ENCODE measurements at places on chromosomes 16 and 17.

DNA sequence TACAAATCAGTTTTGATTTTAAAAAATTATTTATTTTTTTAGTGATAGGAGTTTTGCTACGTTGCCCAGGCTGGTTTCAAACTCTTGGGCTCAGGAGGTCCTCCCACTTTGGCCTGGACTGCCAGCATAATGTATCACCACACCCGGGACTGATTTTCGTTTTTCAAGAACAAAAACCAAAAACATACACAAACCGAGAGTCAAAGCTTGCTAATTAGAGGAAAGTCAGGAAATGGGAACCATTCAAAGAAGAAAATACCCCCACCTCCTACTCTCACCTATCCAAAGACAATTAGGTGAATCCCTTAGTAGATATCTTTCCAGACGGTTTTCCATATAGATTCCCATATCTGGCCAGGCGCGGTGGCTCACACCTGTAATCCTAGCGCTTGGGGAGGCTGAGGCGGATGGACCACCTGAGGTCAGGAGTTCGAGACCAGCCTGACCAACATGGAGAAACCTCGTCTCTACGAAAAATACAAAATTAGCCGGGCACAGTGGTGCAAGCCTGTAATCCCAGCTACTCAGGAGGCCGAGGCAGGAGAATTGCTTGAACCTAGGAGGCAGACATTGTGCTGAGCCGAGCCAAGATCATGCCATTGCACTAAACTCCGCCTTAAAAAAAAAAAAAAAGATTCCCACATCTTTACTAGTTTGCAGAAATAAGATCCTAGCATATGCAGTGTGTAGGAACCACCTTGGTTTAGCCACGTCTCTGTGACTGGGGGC is 883 bp upstream of the SPN start:
- no peak for DNase-seq

GRCh38 chr17:74394275-74394950 is 27.1 kb downstream of the GPR142 start:
- DNase-seq, result no peak

- no peak for DNase-seq
Observed at GRCh38 chr17:61235001-61235826, 164.4 kb upstream of the TBX2 start.

DNA sequence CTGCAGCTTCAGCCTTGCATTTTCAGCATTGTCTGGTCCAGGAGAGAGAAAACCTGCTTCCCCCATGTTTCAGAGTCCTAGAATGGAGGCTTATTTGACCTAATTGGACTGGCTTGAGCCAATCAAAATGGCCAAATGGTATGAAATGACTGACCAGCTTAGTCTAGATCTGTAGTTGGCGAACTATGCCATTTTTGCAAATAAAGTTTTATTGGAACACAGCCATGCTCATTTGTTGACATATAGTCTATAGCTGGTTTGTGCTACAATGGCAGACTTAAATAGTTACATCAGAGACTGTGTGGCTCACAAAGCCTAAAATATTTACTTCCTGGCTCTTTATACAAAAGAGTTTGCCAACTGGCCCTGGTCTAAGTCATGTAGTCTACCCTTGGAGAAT is 180.8 kb downstream of the HS3ST3B1 start:
- DNase-seq, result no peak

- DNase-seq, result no peak
Observed at GRCh38 chr17:66228887-66229782, at the start of gene APOH. APOH (minus strand) TSS chr17:66229415; CDS start chr17:66229379, 36 bp downstream.

- no peak for DNase-seq
Observed at GRCh38 chr16:55052741-55053415, 122.2 kb downstream of the IRX5 start.

- DNase-seq, result no peak
Observed at GRCh38 chr17:81556863-81557262, 4.7 kb upstream of the FAAP100 start.

DNA sequence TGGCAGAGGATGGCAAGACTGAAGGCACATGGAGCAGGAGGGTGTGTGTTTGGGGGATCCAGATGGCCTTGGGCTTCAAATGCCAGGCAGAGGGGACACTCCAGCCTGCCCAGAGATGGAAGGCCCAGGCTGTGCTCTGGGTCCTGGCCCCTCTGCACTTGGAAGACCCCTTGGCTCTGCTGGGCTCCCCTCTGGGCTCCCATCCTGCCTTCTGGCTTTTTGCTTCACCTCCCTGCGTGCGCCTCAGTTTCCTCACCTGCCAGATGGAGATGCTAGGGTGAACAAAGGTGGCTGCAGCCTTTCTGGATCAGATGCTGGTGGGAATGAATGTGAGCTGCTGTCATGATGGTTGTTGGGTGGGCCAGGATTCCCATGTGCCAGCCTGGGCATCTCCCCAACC is 3.0 kb downstream of the SNN start:
- no peak for DNase-seq

DNA sequence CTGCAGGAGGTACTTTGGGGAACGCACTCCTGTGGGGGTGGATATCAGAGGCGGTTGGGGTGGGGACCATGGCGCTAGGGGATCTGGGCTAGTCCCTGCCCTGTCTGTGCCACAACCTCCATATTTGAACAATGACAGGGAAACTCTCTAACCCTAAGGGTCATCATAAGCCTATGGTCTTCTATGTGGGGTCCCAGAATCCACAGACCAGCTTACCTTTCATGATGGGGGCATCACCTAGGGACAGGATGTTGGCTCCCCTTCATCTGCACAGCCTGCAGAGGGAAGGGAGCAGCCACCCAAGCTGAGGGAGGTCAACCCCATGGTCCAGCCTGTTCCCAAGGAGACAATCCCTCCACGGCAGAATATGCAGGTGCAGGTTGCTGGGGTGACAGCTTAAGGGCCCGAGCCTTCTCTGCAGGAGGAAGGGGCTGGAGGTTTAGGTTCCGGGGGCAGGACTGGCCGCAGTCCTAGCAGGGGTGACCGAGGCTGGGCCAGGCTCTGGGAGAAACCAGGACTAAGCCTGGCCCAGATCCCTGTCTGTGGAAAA is 1.7 kb downstream of the ORAI3 start:
- DNase-seq, result no peak

DNA sequence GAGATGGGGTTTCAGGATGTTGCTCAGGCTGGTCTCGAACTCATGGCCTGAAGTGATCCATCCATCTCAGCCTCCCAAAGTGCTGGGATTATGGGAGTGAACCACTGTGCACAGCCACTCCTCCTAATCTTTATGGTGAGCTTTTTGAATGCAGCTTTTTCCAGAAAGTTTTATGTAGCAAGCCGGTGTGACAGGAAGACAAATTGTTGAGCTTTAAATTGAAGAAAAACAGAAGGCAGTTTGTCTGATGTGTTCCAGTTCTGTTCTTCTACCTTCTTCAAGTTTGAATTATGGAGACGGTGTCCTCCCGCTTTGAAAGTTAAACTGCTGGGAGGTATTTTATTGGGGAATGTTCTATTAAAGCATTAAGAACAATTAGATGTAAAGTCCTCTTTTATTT is 177.1 kb downstream of the SNX29 start:
- no peak for DNase-seq

DNA sequence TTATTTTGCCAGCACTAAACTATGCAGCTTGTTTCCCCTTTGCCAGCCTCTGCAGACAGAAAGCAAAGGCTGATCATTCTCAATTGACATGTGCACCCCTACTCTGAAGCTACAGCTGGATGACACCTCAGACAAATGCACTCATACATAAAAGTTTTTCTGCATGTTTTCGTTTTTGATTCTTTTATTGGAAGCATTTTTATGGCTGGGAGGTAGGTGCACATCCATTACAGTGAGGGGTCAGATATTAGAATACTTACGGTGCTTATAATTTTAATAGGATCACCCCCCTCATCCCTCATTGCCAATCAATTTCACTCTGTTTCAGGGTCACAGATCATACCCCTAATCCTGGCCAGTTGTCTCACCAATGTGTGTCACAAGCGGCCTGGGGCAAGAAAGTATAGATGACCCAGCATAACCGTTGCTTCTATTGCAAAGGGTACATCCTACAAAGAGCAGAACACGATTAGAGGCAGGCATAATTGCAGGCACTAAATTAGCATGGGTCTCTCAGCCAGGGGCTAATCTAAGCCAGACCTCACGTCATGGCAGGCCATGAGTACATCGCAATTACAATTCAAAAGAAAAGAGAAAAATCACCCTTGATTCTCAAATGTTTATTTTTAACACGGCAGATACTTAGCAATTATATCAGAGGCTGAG is 89.5 kb upstream of the SOX9 start:
- no peak for DNase-seq

DNA sequence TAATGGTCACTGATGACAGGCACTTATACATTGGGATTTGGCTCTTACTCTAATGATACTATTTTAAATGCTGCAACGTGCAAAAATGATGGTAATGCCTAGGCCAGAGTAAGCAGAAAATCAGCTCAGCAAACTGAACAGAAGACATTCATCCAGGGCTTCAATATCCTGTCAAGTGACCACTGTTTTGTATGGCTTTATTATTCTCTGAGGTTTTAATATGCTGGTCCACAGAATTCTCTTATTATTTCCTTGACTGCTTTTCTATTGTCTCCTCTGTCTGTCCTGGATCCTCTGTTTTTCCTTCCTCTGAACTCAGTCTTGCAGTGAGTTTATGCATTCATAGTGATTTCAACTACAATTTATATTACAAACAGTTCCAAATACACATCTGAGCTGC is 90.8 kb upstream of the PMFBP1 start:
- DNase-seq, result peak; percentile 10

DNA sequence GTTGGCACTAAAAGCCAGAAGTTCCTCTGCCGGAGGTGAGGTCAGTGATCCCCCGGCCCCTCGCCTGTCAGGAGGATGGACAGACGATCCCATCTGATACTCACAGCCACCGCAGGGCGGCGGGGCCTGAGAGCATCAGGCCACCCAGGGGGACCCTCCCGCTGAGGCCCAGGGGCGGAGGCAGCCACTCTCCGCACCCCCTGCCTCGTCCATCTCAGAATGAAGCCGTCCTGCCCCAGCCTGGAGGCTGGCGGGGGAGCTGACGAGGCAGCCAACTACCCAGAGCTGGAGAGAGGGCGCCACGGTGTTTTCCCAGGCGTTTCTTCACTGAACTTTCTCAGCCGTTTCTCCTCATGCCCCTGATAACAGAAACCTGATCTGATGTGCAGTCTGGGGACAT is 22.6 kb downstream of the TPSD1 start:
- no peak for DNase-seq

- peak; percentile 26 for DNase-seq
Observed at GRCh38 chr16:12240036-12240435, 263.5 kb downstream of the SNX29 start.

DNA sequence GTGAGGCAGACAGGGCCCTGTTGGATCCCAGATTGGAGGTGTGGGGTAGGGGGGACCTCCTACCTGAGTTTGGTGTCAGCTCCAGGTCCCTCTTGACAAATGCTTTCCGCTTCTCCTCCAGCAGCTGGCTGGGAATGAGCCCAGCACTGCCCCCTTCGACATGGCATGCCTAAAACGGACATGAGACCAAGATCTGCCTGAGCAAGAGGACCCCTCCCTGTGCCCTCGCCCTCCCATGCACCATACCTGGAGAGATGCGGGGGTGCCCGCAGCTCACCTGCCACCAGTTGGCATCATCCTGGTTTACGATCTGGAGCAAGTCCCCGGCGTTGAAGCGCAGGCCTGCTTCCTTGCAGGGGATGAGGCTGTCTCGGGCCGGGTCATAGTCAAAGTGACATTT is 26.2 kb downstream of the MPP2 start:
- no peak for DNase-seq

GRCh38 chr17:44038604-44039011 is 23.8 kb upstream of the TMEM101 start:
- DNase-seq, result no peak

- DNase-seq, result no peak
Observed at GRCh38 chr16:83353241-83353640, 454.5 kb upstream of the HSBP1 start.

- no peak for DNase-seq
Observed at GRCh38 chr16:48317026-48317425, 68.2 kb downstream of the SIAH1 start.

DNA sequence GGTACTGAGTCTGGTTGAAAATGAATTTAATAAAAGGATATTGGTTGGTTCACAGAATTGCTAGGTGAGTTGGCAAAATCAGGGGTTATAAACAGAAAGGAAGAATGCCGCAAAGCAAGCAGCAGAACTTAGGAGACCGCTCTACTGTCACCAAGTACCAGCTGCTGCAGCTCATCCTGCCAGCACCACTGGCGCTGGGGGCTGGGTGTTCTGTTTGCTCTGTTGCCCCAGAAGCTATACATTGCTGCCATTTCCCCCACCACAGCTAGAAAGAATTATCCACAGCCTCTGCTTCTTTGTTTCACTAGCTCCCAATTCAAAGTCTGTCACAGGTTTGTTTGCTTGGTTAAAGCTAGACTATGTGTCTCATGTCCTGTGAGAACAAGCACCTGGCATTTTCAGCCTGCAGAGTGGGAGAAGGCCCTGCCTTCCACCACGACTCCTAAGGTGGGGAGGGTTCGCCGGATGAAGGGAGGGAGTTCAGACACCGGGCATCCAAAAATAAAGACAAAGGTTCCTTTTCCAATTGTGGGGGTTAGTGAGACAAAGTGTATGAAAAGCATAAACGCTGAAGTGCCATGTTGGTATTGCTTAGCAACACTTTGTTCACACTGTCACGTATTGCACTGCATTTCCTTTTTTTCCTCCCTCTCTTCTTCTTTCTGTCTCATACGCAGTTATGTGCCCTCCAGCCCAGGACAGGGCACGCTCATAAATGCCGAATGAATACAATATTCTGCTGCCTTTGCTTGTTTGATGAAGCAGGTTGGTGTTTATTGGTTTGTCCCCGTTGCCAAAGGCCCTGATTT is 9.6 kb upstream of the CPD start:
- no peak for DNase-seq

GRCh38 chr16:11169641-11170040 is 86.4 kb downstream of the SOCS1 start:
- no peak for DNase-seq

DNA sequence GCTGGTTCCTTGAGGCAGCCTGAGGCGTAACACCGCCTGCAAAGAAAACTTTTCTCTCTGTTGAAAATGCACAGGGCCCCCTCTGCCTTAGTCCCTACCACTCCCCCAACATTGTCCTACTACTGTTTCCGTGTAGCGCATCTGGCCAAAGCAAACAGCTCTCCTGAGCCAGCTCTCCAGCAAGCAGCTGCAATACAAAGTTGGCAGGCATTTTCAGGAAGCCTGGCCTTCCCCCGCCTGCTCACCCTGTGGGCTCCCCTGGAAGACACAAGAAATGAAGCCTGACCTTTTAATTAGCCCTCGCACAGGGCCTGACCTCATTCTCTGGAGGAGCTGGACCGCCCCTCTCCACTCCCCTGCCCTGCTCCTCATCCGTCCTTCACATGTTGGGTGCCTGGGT is 66.7 kb downstream of the SOX9 start:
- DNase-seq, result no peak

- no peak for DNase-seq
Observed at GRCh38 chr17:57086069-57086930, 1.3 kb downstream of the AKAP1 start.
